ENCODE measurements at places on chromosomes 7 and 10.

DNA sequence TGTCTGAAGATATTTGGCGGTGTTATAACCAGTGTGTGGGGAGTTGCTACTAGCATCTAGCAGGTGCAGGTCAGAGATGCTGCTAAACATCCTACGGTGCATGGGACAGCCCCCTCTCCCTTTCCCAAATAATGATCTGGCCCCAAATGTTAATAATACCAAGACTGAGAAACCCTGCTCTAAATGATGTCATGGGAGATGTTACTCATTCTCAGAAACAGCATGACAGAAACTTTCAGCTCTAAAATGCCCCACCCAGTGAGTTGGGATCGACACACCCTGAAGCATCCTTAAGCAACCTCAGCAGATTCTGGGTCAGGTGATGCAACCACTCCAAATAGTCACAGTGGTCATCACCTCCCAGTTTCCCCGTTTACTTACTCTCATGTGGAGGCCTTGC, 108.8 kb upstream of the MPP7 start:
- no peak for DNase-seq

DNA sequence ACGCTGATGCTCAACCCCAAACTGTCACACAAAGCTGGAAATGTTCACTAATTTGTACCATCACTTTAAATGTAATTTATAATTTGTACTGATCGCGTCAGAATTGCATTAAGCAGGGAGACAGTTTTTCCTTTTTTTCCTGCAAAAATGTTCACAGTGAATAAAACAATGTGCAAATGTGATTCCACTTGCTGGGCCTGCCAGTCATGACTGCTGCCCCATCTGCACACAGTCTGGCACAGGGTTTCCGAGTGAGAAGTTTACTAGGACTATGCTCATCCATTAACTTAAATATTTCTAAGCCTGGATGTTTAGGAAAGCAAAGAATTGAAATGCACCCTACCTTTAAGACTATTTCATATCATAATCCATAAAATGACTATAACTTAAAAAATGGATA, 99.6 kb downstream of the SORBS1 start:
- DNase-seq, result no peak

DNA sequence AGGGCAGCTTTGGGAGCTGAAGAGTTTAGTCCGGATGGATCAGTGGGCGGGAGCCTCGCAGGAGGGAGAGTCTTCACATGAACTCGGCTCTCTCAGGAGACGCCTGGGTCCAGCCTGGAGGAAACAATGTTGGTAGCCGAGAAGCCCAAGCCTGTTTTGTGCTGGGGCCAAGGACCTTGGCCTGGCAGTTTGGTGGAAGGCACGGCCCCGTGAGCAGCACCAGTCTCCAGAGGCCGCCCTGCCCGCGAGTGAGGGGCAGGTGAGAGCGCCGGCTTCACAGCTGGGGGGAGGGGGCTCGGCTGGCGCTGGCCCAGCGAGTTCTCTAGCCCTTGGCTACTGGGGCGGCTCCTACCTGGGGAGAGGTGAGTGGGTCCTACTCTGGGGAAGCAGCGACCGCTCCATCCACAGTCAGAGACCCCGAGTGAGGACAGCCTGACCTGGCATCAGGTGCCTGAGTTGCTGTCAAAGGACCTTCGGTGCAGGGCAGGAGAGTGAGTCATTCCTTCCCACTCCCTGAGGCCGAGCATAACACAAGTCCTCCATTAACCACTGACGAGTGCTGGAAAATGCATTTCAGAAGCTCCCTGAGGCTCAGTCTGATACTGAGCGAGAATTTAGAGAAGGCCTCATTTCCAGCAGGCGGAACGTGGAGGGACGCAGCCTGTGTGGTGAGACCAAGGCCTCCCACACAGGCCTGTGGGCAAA, 89.3 kb upstream of the DIP2C start:
- DNase-seq, result no peak

GRCh38 chr10:18000601-18001000, 48.9 kb downstream of the SLC39A12 start:
- no peak for DNase-seq

GRCh38 chr7:73354821-73355220, 26.9 kb downstream of the FKBP6 start:
- no peak for DNase-seq

DNA sequence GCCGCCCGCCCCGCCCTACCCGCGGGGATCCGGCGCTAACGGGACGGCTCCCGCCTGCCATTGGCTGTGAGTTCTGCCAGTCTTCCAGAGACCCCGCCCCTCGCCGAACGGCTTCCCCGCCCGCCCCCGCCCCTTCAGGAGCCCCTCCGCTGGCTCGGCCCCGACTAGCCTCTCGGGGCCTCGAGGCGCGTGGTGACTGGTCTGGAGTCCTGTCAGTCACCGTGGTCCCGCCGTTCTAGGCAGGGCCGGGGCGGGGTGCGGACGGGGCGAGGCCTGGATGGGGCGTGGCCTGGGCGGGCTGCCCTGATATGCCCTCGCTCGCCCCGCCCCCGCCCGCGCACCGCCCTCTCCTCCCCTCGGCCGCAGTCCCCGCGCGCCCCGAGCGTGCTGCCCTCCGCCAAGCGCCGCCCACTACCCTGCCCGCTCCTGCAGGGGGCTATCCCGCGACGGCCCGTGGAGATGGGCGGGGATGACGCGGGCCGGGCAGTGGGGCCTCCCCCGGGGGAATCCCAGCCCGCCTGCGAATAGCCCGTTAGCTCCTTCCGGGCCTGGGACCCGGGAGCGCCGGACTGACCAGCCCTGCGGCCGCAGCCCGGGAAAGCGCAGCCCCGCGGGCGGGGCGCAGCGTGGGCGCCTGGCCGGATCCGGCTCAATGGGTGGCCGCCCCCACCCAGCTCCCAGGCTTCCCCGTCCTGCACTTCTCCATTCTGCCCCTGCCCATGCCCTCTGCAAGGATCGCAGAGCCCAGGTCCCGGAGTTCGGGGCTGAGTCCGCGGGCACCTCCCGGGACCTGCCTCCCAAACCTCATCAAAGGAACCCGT, 444 bp upstream of the HIP1 start:
- DNase-seq, result peak; percentile 99

Measured in SW480 (cell line).